Kidney (tissue), 22 donors: ENCODE measurements at places on chromosomes 5 and 9.
A peak's percentile ranks its signal among the peaks of the same experiment; 100 is the strongest.

DNA sequence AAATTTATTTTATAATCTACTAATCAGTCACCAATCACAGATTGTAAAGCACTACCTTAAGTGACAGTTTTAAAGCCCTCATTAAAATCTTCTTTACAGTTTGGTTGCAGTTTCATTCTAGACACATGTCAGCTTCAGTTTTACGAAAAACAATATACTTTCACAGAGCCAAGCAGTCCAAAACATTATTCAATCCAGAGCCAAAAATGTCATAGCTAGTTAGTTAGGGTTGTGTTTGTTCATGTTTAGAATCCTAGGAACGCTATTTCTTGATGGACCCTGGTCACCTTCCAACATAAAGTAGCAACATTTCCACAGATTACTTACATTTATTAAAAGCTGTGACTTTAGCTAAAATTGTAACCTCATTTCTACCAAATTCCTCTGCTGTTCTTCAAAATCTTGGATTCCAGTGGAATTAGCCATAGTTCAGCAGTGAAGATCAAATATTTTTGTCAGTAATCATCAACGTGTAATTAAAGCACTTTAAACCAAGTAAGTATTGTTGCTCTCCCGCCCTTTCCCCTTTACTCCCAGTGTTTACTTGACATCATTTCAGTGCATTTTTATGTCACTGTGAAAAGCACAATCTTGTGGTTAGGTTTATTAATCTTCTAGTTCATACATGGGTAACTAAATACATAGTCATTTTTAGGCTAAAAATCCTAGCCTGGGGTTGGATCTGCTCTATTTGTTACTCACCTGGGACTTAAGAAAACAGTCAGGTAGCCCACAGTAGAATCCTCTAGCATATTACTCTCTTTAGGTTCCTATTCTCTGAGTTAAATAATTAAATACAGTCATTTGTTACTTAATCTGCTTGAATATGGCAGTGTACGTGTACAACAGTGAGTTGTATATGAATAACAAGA, 74.3 kb downstream of the NIPBL start:
- DNase-seq = no peak

GRCh38 chr5:139896718-139897117, 101.1 kb downstream of the PSD2 start:
- DNase-seq = no peak

DNA sequence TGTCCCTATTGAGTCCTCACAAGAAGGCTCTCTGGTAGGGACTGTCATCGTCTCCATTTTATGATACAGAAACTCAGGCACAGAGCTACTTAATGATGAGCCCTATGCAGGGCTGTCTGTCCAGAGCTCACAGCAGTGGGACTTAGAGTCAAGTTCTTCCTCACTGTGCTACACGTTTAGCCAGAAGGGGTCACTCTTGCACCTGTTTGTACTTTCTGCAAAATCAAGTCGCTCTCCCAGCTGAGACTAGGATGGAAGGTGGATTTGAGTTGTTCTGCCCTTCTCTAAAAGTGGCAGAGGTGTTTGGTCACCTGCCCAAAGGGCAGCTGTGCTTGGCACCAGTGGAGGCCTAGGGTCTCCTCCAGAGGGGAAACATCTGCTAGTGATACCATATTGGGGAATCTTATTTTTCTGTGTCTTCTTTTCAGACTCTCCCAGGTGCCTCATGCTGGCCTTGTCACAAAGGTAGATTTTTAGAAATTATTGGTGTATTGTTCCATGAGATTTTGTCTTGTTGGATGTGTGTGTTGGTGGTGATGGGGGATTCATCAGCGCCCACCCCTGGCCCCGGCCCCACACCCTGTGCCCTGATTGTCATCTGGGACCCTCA, 104.2 kb downstream of the PPARGC1B start:
- DNase-seq = peak; percentile 87

DNA sequence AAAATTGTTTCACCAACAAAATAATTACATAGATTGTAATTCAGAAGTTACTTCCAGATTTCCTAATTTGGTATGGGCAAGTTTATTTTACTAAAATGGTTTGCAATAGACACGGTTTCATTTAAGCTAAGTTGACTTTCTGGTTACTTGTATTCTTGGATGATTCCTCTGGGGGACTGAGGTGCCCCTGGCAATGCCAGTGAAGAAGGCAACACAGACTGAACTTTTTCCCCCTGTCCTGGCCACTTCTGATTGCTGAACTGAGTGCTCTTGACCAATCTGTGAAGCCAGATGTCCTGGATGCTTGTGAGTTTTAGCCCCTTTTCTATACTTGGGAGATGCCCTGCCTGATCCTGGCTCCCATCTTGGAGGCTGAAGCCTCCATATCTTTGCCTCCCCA, 66.3 kb upstream of the FANCC start:
- no peak for DNase-seq

DNA sequence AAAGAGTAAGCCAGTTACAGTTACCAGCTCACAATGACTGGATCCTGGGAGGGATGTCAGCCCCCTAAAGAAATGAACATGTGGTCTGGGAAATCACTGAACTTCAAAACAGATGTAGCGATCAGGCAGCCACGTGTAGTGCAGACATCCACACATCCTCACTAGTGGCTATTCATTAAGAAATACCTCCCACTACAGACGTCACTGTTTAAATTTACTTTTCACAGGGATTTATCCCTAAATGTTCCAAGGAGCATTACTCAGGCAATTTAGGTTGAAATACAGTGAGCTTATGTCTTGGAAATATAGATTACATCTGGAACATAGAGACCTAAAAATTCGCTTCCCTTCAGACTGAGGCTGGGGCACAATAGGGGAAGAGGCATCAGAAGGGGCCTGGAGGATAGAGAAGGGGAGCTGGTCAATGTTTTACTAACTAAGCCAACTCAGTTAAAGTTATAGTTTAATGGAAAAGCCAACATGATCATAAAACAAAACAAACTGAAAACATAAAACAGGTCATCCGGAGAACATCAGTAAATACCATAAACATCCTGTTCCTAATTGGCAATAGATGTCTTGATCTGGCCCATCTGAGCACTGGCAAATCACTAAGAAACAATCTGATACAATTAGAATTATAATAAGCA, 92.3 kb downstream of the FANCC start:
- DNase-seq = no peak

GRCh38 chr9:120151806-120152205, 428.2 kb downstream of the CDK5RAP2 start:
- no peak for DNase-seq

- no peak for DNase-seq
Measured at GRCh38 chr5:65363499-65363898, 118.2 kb downstream of the ADAMTS6 start.

DNA sequence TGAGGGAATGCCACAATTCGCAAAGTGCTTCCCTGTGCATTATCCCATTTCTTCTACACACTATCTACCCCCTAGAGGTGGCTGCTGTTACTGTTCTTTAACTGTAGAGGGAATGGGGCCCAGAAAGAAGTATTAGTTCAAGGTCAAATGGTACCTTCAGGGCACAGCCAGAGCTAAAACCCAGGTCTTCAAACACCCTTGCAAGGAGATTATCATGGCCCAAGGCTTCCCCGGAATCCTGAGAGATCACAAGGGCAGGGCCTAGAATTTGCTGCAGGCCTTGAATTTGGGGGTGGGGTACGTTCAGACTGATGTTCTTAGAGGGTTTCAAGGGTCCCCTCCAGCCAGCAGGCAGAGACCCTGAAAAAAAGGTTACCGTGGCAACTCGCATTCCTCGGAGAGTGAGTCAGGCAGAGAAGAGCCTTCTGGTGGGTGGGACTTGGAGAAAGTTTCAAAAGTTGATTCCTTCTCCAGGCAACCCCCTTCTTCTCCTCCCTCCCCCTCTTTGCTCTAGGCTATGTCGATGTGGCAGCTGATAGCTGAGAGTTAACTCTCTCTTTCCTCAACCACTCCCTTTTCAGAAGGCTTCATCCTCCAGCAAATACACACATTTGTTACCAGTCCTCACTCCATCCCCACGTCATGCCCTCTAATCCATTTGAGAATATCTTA, 1.9 kb downstream of the SPARC start:
- peak; percentile 96 for DNase-seq

DNA sequence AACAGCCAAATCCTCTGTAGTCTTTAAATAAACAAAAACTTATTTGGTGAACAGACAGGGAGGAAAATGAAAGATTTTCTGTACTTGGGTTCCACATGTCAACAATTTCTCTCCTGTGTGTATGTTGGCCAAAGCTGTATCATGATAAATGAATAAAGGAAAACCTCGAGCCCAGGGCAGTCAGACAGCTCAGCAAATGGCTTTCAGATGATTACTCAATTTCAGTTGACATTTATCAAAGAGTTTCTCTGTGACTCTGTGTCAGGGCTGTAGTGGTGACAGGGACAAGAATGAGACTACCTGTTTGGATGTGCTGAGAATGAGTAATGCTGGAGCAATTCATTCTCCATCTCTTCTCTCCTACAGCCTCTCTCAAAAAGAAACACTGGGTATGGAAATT, 45.7 kb upstream of the PTGS1 start:
- no peak for DNase-seq

GRCh38 chr9:119304555-119304954, 64.7 kb downstream of the BRINP1 start:
- peak; percentile 57 for DNase-seq

DNA sequence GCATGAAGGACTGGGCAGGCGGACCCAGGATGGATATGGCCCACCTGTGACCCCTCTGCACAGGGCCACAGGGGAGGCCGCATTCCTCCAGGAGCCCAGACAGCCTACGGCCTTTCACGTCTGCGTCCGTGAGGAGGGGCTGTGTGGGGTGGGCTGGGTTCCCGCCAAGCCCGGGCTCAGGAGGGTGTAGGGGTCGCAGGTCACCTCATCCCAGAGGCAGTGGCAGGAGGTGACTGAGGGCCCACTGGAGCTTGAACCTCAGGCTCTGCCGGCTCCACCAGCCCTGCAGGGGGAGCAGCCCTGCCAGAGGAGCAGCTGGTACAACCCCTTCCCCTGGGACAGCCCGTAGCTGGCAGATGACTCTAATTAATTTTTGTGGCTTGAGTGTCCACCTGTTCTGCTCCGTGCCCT, 40.7 kb upstream of the CACNA1B start:
- no peak for DNase-seq

- no peak for DNase-seq
Measured at GRCh38 chr9:33374634-33375237, 27.6 kb downstream of the AQP7 start.

DNA sequence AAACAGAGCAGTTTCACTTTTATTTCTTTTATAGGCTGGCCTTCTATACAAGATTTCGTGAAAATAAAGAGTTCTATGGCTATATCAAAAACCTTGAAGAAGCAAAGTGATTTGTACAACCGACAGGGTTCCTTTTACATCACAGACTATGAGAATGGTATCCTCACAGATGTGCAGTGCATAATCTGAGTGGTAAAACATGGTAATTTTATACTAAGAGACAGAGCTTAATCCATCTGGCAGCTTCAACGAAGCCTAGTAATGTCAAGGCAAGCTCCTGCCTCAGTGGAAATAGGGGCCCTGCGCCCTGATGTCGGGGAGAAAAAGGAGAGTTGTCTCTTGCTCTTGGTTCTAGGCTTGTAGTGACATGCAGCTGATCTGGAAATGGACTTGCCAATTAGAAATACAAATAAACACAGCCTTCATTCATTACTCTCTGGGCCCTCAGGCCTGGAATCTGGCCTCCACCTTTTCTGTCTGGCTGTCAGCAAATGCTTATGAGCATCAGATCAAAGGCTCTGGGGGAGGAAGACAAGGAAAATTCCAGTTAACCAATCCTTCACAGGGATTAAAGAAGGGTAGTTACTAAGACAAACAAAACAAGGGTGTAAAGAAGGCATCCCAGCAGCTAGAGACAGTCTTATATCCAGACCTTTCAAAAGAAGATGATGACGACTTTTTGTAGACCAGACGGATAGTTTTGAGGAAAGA, 33.6 kb upstream of the TRIM32 start:
- no peak for DNase-seq

- DNase-seq = no peak
Measured at GRCh38 chr5:90477621-90478215, 3.1 kb downstream of the POLR3G start.

DNA sequence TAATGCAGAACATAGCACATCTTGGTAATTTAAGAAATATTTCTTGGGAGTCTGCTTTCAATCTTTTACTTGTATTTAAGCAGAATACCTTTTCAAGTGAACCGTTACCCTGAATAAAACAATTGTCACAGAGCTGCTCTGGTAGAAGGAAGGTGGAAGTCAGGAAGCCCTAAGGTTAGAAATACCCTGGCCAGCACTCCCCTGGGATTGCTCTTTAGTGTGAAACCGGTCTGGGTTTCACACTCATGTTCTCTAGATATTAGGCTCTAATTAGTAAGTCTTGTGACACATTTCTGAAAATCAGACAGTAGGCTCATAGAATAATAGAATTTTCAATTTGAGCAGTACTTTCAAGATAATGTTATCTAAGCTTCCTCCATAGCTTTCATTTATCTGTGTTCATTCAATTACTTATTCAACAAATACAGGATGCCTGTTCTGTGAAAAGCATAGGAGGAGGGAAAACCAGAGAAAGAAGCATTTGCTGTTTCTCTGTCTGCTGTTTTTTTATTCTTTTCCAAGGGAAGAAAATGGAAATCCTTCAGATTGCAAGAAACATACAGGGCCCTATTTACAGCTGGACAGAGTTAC, 825.5 kb downstream of the TLR4 start:
- no peak for DNase-seq

DNA sequence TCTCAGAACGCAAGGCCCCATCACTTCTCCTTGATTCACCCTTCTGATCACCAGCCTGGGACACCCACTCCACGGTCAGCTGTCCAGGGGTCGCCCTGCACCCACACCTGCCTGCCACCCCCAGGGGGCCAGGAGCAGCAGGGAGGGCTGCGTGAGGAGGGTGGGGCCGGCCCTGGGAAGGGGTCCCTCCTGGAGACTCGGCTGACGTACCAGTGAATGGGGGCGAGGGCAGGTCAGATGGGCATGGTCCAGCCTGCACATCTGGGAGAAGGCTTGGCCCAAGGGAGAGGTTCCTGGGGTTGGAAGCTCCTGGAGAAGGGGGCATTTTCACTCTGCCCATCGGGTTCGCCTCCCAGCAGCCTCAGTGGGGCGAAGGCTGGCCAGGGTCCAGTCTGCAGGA, 21.8 kb upstream of the SARDH start:
- no peak for DNase-seq
